ENCODE measurements at places on chromosomes 4 and X.

- DNase-seq: no peak
Observed at GRCh38 chr4:63919636-63920365, 489.4 kb downstream of the TECRL start.

- DNase-seq: no peak
Observed at GRCh38 chr4:87863486-87863885, 30.7 kb downstream of the MEPE start.

DNA sequence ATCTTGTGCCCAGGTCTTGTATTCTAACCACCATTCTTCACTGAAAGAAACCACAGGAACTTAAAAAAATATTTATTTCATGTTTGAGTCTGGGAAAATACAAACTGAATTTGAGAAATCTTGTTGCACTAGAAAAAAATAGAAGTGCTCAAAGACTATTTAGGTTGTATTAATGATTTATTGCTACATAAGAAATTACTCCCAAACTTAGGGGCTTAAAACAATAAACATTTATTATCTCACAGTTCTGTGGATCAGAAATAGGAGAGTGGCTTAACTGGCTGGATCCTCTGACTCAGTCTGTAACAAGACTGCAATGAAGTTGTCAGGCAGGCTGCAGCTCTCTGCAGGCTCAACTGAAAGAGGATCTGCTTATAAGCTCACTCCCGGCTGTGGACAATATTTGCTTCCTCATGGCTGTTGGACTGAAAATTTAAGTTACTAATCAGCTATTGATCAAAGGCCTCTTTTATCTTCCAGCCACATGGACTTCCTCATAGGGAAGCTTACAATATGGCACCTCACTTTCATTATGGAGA, 295.4 kb upstream of the FAM241A start:
- no peak for DNase-seq

GRCh38 chr4:53640576-53641453, 49.5 kb upstream of the LNX1 start:
- DNase-seq: no peak

DNA sequence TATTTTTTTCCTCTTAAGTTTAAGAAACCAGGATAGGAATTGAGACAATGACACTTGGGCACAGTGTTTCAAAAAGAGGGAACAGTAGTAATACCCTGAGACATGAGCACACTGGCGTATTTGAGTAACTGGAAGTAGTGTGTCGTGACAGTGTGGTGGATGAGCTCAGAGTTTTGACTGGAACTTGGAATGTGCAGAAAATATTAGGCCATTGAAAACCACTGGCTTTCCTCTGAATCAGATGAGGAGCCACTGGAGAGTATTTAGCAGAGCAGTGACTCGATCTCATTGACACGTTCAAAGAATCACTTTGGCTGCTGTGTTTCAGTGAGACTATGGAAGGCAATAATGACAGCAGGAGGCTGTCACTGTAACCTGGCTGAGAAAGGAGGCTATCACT, 1531.2 kb downstream of the STIM2 start:
- DNase-seq: no peak

- no peak for DNase-seq
Observed at GRCh38 chr4:77920371-77920770, 57.7 kb downstream of the MRPL1 start.

DNA sequence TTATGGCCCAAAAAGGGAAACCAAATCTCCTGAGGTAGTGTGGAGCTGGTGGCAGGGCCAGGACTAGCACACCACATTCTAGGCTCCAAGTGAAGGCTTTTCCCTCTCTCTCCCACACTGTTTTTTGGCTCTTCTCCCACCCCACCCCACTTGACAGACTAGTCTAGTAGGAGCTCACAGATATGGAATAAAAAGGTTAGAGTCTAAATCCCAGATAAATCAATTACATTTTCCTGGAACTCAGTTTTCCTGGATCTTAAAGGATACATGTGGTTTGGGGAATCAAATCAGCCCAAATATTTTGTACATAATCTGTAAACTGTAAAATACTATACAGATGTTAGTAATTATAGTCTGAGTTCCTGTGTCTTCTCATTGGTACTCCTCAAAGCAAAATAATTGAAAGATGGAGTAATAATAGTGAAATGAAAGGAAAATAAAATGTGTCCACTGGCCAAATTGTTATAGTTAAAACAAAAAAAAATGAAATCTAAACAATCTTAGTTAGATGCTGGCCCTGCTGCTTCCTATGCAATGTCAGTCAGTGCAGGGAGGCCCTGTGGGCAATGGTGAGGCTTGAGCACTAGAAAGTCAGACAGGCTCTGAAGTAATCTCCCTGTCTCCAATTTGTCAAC, 370.4 kb upstream of the CPEB2 start:
- DNase-seq: no peak

DNA sequence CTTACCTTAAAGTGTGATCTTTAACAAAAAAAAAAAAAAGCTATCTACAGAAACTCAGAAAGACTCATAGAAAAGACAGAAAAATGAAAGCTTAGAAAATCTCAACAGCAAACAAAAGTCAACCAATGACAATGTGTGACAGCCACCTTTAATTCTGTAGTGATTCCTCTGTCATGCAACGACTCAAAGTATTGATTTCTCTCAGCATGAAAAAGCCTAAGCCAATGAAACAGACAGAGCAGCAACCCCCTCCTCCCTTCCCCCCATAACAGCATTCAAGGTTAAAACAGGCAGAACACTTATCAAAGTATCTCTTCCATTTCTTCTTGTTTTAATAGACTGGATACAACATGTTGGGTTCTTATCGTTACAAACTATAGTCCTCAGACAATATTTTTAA, 112.5 kb downstream of the MAB21L2 start:
- DNase-seq: no peak

GRCh38 chr4:186936496-186937375, 213.1 kb upstream of the FAT1 start:
- no peak for DNase-seq

GRCh38 chrX:30282527-30282926, 26.7 kb downstream of the NR0B1 start:
- no peak for DNase-seq

DNA sequence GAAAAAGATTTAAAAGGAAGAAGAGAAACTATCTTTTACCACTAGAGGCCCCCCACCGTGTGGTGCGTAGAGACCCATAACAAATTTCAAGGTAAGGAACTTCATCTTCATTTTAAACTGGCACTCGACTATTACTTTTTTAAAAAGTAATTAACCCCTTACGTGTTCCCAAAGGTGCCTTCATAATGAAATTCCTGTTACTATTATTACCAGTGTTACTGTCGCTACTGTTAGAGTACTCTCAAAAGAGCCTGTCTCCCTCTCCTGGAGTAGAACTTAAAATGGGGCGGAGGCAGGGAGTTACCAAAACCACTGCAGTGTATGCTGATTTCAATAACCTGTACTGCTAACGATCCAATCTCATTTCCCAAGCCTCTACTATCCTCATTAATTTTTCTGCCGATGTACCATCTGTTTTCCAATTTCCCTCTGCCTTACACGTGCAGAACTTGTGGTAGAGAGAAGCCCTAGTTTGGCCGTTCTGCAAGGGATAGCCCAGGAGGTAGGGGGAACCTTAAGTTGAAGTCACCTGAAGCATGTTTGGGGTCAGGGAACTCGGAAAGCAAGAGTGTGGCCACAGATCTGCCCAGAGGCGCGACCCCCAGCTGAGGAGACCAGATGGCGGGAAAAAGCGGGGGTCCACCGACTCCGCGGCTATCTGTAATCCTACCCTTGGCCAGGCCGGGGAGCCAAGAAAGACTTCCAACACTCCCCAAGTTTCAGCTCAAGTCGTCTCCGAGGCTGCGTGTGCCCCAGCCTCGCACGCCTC, 720 bp upstream of the STK26 start:
- no peak for DNase-seq

- no peak for DNase-seq
Observed at GRCh38 chr4:37758226-37758625, 68.3 kb upstream of the PGM2 start.

DNA sequence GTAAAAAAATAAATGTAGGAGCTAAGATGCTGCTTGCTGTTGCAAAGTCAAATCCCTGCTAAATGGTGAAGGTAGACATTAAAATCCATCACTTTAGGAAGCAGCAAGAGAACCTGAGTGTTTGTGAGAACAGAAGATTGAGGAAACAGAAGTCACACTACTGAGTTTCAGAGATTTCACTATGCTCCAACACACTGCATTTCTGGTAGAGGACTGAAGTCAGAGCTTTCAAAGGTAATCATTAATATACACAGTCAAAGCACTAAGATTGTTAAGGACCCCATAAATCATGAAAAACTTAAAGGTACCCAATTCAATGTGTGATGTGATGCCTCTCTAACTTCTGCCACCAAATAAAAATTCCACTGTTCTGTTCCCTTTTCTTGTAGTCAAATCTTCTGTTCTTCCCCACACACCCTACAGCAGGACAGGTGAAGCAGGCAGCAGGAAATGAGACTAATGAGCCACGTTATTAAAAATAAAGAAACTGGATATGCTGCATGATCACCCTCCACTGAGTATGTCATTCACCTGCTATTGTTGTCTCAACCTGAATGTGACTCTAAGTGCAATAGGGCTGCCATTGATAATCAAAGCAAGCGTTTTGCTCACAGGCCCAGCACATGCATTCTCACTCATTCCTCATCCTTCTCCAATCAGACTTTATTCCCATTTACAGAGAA, 28.9 kb upstream of the APELA start:
- DNase-seq: no peak

GRCh38 chrX:9339603-9340491, 125.0 kb upstream of the TBL1X start:
- DNase-seq: peak; percentile 76

GRCh38 chr4:17646693-17647092, 32.3 kb downstream of the MED28 start:
- DNase-seq: no peak

DNA sequence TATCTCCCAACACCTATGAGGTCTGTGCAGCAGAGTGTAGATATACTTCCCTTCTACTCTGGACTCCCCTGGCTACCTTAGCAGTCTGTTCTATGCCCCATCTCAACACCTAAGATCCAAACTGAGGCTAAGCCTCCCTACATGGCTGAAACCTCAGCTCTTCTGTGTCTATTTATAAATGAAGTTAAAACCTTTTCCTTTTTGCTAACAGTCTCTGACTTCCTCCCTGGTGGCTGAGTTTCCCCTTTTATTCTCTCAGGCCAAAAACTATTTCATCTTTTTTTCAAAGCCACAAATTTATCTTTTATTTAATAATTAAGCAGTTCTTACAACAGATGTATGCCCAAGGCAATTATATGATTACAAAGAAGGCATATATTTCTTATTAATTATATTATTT, 111.8 kb upstream of the STIM2 start:
- DNase-seq: no peak

GRCh38 chr4:151658959-151659600, 101.7 kb downstream of the GATB start:
- DNase-seq: no peak

GRCh38 chr4:100042235-100042634, 92.2 kb upstream of the H2AZ1 start:
- DNase-seq: no peak

DNA sequence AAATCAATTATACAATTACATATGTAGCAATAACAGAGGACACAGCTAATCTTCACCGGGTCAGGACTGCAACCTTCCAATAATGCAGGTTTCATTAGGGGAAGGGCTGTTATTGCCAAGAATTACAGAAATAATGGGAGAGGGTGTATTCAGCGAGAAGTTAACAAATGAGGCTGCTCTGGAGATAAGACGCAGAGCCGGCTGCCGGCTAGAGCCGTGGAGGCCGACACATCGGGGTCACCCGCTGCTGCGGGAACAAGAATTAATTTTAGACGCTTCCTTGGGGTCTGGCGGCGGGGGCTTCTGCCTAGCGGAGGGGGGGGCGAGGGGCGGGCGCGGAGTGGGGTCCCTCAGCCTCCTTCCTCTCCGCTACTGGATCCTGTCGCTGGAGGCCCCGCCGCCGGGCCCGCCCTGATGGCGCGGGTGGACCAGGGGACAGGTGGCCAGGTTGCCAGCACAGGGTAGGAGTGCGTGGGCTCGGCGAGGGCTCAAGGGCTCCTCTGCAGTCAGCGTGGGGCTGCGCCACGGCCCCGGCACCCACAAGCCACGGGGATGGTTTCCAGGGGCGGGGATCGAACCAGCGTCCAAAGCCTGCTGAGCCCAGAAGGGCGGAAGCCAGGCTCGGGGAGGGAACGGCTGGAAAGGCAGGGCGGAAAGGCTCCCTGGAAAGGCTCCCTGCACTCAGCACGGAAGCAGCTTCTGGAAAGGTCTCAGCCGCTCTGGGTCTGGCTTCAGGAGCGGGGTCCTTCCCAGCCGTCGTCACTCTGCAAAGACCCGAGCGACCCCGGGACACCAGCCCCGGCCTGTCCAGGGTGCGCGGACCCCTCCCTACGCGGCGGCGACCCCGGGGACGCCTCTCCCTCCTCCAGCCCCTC, 113.8 kb upstream of the NKX1-1 start:
- no peak for DNase-seq

DNA sequence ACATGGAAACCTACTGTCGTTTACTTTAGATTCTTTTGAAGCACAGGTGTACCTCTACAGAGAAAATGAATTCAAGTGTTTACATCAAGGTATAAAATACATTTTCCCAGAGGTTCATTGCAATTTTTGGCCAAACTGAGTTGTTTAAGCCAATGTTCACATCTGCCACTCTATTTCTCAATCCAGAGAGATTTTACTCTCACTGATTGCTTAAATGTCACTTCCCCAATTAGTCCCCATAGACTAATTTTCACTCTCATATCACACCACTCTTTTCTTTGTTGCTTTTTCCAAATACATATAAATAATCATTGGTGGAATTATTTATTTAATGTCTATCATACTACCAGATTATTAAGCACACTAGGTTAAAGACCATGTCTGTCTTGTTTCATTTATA, 271.8 kb downstream of the PPP3CA start:
- no peak for DNase-seq

DNA sequence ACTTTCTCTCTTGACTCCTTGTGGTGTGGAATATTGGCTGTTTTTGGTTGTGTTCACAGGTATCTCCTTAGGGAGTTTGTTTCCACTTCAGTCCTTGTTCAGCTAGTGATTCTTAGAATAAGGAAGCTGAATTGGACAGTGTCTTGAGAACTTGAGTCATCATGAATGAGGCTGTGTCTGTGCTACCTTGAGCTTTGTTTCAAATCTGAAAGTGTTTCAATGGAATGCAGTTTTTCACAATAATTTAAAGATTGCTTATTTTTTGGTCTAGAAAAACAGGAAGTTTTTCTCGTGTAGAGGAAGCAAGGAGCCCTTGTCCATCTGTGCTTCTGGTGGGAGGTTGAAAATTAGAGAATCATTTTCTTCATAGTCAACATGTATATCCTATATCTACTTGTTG, 76.5 kb downstream of the ZNF518B start:
- no peak for DNase-seq

DNA sequence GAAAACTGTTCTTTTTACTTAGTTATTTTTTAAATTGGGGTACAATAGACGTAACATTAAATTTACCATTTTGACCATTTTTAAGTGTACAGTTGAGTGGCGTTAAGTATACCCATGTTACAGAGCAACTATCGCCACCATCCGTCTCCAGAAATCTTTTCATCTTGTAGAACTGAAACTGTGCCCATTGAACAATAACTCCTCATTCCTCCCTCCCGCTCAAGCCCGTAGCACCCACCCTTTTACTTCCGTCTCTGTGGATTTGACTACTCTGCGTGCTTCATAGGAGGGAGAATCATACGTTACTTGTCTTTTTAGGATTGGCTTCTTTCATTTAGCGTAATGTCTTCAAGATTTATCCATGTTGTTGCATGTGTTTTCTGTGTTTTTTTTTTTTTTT, 55.3 kb downstream of the TMEM131L start:
- DNase-seq: no peak

GRCh38 chr4:109748114-109748513, 18.2 kb upstream of the PLA2G12A start:
- DNase-seq: no peak

- peak; percentile 80 for DNase-seq
Observed at GRCh38 chr4:121070696-121071639, 1.4 kb downstream of the NDNF start.
